ENCODE measurements at places on chromosomes 6 and 20.

GRCh38 chr20:16378712-16379370 is 194.4 kb downstream of the KIF16B start:
- no peak for DNase-seq

- no peak for DNase-seq
Measured at GRCh38 chr6:134056046-134056445, 3.6 kb upstream of the SLC2A12 start.

DNA sequence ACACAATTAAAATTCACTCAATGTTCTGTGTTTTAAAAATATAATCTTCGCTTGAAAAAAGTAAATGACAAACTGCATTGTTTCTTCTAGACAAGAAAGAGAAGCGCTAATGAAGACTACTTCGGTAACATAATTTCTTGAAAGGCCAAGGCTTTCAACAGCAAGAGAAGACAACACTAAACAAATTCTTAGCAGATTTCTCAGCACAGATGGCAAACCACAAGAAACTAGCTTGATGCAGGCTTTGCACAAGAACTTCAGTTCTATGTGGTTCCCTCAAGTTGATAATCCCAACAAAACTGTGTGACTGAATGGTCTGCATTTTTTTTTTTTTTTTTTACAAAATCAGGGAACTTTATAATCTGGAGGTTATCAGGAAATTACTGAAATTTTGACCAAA is 447.4 kb upstream of the NRSN1 start:
- no peak for DNase-seq

- DNase-seq, result no peak
Measured at GRCh38 chr6:108363113-108363512, 68.3 kb downstream of the AFG1L start.

DNA sequence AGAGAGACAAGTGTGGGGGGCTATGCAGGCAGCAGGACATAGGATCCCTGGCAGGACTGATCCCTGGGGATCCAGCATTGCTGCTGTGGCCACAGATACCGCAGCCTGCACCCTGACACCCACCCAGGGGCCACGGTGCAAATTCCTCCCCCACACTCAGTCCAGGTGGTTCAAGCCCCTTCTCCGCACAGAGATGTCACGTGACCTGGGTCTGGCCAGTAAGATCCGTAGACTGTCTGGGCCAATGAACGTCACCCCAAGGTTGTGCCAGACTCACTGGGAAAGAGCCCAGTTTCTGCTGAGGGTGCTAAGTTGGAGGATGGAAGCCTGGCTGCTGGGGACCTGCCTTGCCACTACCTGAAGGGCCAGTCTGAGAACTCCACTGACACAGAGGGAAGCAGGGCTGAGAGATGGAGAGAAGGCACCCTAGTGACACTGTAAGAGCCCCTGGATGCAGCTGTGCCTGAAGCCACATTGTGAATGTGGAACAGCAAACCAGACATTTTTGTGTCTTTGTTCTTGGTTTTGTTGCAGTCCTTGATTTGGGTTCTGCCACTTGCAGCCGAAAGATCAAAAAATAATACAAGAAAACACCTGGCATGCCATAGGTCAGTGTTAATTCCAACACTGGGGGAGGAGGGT is 228.6 kb downstream of the PREX1 start:
- no peak for DNase-seq

DNA sequence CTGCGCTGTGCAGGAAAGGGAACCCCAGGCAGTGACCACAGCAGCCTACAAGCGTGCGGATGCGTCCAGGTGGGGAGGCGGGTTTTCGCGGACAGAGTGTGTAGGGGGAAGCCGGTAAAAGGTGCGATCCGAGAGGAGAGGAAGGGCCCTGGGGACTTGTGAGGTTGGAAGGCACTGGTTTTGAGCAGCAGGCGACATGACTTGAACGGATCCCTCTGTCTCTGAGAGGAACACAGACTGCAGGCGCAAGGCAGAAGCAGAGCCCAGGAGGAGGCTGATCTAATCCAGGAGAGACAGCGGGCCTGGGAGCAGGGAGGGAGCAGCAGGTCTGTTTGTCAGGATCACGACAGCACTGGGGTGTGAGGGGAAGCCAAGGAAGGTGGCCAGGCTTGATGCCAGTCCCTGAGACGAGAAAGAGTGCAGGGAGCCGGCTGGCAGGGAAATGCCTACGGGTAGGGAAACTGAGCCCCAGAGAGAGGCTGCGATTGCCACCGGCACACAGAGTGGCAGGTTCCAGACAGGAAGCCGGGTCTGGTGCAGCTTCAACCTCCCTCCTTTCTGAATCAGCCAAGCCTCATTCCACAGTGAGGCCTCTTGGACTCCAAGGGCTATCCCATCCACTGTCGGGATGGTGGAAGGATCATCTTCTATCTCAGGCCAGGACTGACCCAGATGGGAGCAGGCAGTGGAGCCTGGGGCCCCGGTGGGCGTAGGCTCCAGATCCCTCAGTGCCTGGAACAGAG is 57.1 kb downstream of the HNF4A start:
- no peak for DNase-seq

DNA sequence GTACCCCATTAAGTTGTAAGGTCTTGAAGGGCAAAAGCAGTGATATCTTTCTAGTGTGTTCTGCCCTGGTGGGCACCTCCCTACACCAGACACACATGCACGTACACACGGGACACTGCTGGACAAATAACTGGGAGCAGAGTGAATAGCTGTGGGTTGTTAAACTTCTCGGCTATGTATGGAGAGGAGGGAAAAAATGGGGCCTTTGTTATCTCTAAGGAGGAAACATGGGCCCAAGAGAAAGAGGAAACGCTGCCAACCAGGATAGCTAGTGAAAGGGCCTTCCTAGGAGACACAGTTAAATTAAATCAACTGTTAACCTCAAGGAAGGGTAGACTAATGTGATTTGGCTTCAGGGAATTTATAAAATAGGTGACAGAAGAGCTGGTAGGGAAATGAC is 169.7 kb downstream of the MYLK4 start:
- DNase-seq, result no peak

DNA sequence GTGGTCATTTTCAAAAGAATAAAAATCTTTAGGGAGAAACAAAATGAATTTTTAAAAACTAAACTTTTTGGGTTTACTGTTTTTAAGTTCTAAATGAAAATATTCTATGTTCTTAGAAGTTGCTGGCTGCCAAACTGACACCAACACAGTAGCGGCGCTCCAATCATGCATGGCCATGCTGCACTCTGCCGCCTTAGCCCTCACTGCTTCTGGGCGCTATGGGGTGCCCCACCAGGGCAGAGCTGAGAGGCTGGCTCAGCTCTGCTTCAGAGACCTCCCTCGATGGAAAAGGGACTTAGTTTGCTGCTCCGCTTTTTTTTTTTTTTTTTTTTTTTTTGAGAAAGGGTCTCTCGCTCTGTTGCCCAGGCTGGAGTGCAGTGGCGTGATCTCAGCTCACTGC is 20.9 kb downstream of the EZR start:
- no peak for DNase-seq

- DNase-seq, result no peak
Measured at GRCh38 chr6:110618591-110619267, 142.3 kb upstream of the SLC22A16 start.

GRCh38 chr6:67952948-67953347 is 682.1 kb upstream of the ADGRB3 start:
- DNase-seq, result no peak

GRCh38 chr6:63348836-63349235 is 29.1 kb upstream of the LGSN start:
- DNase-seq, result no peak

GRCh38 chr20:6113951-6114350 is 8.9 kb downstream of the FERMT1 start:
- DNase-seq, result no peak

DNA sequence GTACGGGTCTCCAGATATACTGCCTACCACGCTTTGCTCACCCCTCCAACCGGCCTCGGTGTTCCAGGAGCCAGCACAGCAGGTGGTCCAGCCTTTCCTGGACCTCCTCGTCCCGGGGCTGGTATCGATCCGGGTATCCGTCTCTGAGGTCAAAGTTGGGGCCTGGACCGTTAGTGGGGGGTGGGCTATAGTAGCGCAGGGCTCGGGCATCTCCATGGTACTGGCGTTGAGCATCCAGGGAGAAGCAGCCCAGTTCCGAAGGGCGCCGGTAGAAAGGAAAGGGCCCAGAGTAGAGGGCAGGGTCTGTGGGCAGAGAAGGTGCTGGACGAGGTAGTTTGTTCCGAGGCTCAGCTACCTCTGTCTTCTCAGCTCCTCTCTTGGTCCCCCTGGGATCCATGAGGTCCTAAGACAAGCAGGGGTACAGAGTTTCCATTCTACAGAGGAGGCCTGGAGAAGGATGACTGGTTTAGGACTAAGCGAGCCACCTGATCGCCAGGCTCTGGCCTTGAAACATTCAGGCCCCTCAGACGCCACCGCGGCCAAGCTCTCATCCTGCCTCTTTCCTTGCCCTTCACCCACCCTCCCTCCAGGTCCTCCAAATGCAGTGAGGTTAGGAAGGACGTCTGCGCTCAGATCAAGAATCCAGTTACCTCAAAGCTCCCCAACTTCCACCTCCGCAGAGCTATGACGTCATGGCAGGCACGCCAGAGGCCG is 502 bp downstream of the DXO start:
- DNase-seq, result no peak

DNA sequence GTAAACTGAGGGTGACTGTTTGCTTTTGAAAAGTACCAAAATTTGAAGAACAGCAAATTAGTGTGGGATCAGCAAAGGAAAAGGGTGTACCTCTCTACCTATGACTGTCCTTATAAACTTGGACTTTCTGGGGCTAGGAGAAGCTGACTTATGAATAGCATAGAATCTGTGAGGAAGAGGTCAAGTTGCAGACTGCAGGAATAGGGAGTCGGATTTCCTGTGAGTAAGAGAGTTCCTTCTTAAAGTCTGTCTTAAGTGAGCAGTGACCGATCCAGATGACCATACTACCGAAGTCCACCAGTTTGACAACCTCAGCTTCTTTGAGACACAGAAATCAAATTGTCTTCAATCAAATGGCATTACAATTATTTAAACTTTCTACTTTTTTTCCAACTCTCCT is 708.7 kb downstream of the UTRN start:
- no peak for DNase-seq

GRCh38 chr20:1105599-1106194 is 12.7 kb upstream of the PSMF1 start:
- no peak for DNase-seq

DNA sequence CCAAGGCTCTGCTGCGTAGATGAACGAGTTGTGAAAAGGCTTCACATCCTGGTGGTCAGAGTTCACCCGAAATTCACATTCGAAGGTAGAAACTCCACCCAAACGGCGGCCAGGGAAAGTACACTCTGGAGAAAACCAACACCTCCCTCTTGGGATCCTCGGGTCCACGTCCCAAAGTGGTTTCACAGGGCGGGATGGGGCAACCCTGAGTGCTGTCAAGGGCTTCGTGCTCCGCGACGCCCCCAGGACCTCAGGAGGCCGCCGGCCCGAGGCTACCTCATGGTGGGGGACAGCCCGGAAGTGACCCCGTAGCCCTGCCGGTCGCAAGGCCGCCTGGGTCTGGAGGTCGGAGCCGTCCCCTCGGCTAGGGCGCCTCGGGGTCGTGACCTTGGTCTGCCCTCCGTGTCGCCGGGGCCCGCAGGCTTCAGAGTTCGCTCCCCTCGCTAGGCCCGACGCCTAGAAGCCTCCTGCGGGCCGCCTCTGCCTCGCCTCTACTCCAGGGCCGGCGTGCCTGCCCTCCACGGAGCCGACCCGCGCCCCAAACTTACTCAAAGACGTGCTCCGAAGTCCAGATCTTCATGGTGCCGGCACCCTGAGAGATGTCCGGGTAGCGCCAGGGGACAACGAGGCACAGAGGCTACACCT is at the start of gene PRELID3B:
Gene PRELID3B (minus strand): TSS at position 636 of the 645 bp plus-strand sequence. CDS start 56 bp downstream, at position 580.
- no peak for DNase-seq

DNA sequence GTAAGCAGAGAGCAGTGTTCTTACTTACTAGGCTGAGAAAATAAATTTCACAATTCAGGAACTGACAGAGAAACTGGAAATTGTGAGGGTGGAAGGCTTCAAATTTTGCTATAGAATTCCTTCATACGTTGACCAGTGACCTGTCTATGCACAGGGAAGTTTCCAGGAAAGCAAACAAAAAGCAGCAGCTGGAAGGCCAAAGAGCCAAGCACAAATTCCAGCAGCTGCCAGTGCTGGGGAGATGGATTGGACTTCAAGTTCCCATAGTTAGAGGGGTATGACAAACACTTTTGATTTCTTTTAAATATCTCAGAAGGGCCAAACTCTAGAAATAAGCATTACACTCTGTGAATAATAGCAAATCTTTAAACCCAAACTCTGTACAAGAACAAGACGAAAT is 299.1 kb upstream of the KCNQ5 start:
- DNase-seq, result no peak

- DNase-seq, result no peak
Measured at GRCh38 chr6:41642960-41643898, 5.0 kb downstream of the MDFI start.

GRCh38 chr6:170281331-170282292 is 9.3 kb downstream of the DLL1 start:
- peak; percentile 9 for DNase-seq

- no peak for DNase-seq
Measured at GRCh38 chr6:87501809-87502572, 29.2 kb downstream of the SLC35A1 start.

DNA sequence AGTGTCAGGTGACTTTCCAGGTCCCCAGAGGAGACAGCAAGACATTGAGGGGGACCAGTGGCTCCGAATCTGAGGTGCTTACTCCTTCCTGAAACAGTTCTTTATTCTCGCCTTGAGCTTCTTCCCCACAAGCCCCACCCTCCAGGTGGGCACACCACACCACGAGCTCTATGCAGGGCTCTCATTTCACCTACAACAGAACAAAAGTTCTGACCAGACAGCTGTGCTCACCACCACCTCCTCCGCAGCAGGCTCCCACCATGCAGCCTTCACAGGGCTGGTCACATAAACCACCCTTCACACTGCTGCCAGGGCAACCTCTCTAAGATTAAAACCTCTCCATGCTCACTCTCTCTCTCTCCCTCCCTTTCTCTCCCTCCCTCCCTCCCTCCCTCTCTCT is 384.5 kb upstream of the ARID1B start:
- DNase-seq, result no peak

GRCh38 chr6:157488716-157489118 is 107.7 kb downstream of the ZDHHC14 start:
- no peak for DNase-seq

GRCh38 chr20:46562373-46563169 is 12.1 kb upstream of the OCSTAMP start:
- peak; percentile 33 for DNase-seq

GRCh38 chr6:135149376-135149775 is 31.7 kb upstream of the MYB start:
- no peak for DNase-seq

- DNase-seq, result peak; percentile 24
Measured at GRCh38 chr6:17863901-17864754, 123.3 kb downstream of the KIF13A start.

- no peak for DNase-seq
Measured at GRCh38 chr20:37890643-37891042, 12.3 kb upstream of the VSTM2L start.

- no peak for DNase-seq
Measured at GRCh38 chr20:16311756-16312155, 261.5 kb downstream of the KIF16B start.

GRCh38 chr6:99606656-99607415 is at the start of gene PRDM13:
PRDM13 (plus strand) TSS chr6:99606833; CDS start chr6:99607035, 202 bp downstream.
- DNase-seq, result no peak
